Inflammatory macrophage treated with lipopolysaccharide for 4 hours (primary cell): ENCODE measurements at places on chromosomes 4 and X.
A peak's percentile ranks its signal among the peaks of the same experiment; 100 is the strongest.

- DNase-seq: no peak
Measured at GRCh38 chr4:186948361-186949242, 224.9 kb upstream of the FAT1 start.

DNA sequence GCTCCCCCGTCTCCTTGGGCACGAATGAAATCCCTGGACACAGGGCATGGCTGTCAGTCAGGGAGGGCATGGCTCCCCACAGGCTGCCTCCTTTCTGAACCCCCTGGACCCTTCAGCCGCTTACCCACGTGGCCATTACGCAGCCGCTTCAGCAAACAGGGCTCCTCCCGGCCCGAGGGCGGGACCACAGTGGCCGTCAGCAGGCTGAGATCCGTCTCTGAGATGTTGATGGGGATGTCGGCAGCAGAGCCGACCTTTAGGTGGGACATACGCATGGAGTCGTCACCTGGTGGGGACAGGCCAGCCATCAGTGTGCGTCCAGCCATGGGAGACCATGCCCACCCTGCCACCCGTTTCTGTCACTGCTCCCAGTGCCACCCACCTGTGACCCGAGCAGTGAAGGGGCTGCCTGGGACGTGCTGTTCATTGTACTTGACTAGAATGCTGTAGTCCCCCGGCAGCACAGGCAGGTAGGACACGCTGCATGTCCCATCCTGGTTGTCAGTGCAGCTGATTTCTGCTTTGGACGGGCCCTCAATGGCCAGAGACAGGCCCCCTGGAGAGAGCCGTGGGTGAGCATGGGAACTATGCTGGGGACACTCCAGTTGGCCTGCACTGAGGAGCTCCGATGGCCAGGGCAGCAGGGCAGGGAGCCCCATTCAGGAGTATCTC, 21.1 kb downstream of the FLNA start:
- DNase-seq: no peak

DNA sequence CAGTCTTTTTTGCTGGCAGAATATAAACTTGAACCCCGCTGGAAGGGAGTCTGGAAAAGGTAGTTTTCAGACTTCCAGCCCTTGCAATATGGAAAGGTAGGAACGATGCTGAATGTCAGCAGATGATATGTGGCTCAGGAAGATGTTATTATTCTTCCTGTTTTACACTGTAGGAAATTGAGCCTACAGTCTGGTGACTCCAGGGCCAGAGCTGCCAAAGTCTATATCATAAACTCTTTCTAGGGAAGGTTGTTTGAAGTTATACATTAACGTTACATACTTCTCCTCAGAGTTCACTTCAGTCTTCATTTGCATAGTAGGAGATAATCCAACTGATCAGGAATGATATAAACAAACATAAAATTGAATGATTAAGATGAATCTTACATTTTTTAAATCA, 141.3 kb downstream of the FAT4 start:
- DNase-seq: no peak

- DNase-seq: no peak
Measured at GRCh38 chrX:120556251-120556650, 4.5 kb downstream of the CUL4B start.

DNA sequence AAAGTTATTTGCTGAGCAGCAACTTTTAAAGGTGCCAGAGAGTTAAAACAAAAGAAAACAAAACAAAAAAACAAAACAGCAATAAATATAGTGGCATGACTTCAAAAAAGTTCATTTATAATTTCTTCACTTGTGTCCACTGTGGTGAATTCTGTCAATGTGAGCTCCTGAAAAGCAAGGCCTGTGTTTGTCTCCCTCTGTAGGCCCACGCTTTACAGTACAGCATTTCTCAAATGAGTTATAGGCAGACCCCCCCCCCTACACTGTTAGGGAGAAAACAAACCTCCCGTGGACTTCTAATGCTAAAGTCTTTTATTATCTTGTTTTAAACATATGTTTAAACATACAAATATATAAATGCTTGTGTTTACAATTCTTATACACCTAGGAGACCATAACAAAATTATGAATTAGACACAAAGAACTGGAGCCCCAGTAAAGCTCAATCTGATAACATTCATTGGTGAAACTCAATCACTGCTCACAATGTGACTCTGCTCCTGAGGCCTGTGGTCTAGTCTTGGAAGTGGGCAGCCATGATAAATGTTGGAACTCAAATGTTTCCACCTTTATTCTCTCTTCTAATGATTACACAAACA, 47.0 kb upstream of the SCOC start:
- peak; percentile 13 for DNase-seq

- DNase-seq: no peak
Measured at GRCh38 chr4:3303923-3304710, 11.3 kb downstream of the RGS12 start.

- DNase-seq: no peak
Measured at GRCh38 chr4:53538756-53539155, 52.5 kb downstream of the LNX1 start.

GRCh38 chr4:2954358-2955185, 8.6 kb downstream of the NOP14 start:
- peak; percentile 31 for DNase-seq

DNA sequence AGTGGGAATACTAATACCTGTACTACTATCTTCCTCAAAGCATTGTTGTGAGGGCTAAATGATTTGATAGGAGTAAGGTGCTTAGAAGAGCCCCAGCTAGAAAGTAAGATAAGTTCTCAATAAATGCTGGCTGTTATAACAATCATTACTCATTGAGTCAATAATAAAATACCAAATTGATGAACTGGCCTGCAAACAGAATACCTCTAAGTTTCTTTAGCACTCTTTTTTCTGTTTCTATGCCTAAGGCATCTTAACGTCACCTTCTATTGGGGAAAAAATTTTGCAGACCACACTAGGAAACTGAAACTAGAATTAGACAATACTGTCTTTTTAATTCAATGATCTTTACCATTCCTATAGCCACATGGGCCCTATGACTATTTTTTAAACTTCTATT, 1.2 kb downstream of the CLTRN start:
- DNase-seq: no peak

DNA sequence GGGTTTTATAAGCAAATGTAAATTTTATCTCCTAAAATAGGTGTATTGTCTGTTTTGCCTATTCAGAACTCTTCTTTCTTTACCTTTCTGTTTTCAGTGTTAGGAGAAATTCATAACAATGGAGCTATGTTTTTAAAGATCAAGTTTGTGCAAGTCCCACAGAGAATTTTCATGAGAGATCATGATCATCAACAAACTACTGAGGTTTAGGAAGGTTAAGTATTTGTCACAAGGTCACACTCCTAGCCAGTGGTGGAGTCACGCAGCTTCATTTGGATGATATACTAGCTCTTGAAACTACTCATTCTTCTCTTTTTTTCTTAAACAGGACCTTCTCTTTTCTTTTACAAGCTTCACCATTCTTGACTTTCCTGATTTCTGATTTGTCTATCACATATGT, 892.6 kb upstream of the FRG1 start:
- DNase-seq: no peak
